ENCODE measurements at places on chromosomes 5 and 9. TPM values are rescaled to one million over a fixed set of nuclear protein-coding genes. Genes with fewer than 3 reads are reported as not detected.

GRCh38 chr5:157502143-157502647 lies 42.2 kb downstream of the NIPAL4 start:
- no peak for DNase-seq

GRCh38 chr5:168674893-168675482 lies 95.8 kb upstream of the PANK3 start:
- DNase-seq: no peak

The HTR1A gene
- polyA plus RNA-seq: not detected

DNA sequence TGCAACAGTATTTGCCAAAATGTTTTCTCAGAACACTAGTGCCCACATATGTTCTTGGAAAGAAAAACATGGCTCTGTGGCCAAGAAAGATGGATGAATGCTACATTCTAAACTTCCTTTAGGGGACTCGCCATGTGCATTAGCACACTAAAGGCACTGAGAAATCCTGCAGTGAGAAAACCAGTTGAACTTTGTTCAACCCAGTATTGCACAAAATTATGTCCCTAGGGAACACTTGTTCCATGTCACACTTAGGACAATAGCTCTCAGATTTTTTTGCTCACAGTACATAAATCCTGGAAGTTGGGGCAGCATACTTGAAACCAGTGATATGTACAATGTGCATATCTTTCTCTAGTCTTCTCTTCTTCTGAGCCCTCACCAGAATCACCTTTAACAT lies 96.6 kb downstream of the ADRB2 start:
- no peak for DNase-seq

GRCh38 chr5:100161868-100162267 lies 373.3 kb upstream of the FAM174A start:
- DNase-seq: no peak

DNA sequence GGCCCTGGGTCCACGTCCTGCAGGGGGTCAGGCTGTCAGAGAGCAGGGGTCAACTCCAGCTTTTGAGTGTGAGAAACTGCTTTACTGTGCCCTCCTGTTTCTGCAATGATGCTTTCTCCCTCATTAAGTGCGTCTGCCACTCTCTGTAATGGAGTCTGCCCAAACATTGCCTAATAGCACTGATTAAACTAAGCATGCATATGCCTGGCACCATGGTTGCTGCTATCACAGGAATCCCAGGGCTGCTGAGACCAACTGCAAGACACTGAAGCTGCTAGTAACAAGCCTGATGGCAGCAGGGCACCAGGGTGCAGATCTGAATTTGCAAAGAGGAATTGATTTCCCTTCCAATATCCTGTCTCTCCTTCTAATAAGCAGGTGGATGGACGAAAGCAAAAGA lies 125.3 kb downstream of the SLC24A2 start:
- no peak for DNase-seq

GRCh38 chr9:134860510-134860909 lies 20.1 kb upstream of the FCN2 start:
- no peak for DNase-seq

DNA sequence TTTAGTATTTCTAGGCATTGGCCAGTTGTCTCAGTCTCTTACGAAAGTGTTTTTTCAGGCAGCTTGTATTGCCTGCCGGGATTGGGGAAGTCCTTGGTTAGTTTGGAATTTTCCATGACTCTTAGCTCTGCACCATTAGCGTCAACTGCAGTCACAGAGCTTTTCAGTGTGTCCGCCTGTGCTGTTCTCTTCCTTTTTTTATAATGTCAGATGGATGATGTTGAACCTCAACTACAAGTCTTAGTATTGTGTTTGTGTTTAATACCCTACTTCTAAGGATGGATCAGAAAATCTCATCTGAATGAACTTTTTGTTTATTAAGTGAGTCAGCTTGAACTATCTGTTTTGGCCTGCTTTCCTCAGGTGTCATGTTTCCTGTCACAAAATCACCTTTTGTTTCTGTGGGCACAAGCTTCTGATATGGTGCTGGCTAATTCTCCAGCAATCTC lies 33.1 kb downstream of the ATP6V0E1 start:
- no peak for DNase-seq

DNA sequence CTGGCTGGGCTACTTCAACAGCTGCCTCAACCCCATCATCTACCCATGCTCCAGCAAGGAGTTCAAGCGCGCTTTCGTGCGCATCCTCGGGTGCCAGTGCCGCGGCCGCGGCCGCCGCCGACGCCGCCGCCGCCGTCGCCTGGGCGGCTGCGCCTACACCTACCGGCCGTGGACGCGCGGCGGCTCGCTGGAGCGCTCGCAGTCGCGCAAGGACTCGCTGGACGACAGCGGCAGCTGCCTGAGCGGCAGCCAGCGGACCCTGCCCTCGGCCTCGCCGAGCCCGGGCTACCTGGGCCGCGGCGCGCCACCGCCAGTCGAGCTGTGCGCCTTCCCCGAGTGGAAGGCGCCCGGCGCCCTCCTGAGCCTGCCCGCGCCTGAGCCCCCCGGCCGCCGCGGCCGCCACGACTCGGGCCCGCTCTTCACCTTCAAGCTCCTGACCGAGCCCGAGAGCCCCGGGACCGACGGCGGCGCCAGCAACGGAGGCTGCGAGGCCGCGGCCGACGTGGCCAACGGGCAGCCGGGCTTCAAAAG lies 36.9 kb upstream of the TTC1 start:
- peak; percentile 25 for DNase-seq

- no peak for DNase-seq
Observed at GRCh38 chr5:40399349-40399748, 280.4 kb upstream of the PTGER4 start.

DNA sequence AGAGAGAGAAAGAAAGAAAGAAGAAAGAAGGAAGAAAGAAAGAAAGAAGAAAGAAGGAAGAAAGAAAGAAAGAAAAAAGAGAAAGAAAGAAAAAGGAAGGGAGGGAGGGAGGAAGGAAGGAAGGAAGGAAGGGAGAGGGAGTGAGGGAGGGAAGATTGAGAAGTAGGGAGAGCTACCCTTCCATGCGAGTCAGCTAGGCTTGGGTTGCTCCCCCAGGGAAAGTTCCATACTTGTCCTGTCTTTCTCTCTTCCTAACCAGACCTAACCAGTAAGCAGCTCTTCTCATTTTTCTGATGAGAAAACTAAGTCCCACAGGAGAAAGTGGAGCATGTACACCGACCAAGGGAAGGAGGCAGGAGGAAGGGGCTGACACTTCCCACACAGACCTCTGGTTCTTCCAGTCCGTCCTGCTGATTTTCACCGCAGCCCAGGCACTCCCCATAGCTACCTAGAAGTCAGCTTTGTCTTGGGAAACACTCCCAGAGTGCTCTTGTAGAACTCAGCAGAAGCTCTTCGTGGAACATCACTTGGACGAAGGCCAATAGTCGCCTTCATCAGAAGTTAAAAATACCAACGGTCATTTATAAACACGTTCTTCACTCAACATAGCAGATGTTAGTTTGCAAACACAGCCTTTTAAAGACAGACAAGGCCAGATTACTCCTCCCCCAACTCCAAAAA lies 29.0 kb upstream of the ENTREP1 start:
- DNase-seq: no peak

The ASPN gene
- polyA plus RNA-seq: 9.8 TPM

DNA sequence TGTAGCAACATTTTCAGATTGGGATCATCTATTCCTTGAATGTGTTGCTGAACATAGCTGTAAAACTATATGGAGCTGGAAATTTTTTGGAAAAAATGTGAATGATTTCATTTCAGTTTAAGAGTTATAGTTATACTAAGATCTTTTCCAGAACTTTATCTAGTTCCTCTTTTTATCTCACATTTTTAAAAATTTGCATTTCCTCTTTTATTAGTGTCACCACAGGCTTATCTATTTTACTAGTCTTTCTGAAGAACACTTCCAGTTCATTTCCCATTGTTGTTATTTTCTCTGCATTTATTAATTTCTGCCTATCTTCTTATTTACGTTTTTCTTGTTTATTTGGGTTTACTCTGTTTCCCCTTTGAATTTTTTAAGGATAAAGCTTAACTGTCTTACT lies 46.0 kb upstream of the FSTL4 start:
- no peak for DNase-seq

The LCN6 gene
- not detected for polyA plus RNA-seq

GRCh38 chr9:20771729-20772128 lies 87.7 kb downstream of the FOCAD start:
- DNase-seq: no peak

All from left kidney (tissue), 8 donors.